Breast epithelium (tissue), 4 donors: ENCODE measurements at places on chromosomes 7 and 10. TPM values are rescaled to one million over a fixed set of nuclear protein-coding genes. Genes with fewer than 3 reads are reported as not detected.

MMD2 gene
- total RNA-seq, result not detected

DNA sequence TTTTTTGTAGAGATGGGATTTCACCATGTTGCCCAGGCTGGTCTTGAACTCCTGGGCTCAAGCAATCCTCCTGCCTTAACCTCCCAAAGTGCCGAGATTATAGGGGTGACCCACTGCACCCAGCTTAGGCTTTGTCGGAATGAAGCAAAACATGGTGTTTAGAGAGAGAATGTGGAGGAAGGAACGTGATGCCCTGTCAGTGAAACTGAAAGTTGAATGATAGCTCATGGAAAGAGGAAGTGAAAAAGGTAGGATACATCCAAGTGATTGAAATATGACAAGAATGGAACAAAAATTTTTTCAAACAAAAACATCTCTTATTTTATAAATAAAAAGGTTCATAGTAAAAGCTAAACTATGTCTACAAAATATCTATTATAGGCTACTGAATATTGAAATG, 5.9 kb downstream of the AKAP9 start:
- DNase-seq, result no peak

DNA sequence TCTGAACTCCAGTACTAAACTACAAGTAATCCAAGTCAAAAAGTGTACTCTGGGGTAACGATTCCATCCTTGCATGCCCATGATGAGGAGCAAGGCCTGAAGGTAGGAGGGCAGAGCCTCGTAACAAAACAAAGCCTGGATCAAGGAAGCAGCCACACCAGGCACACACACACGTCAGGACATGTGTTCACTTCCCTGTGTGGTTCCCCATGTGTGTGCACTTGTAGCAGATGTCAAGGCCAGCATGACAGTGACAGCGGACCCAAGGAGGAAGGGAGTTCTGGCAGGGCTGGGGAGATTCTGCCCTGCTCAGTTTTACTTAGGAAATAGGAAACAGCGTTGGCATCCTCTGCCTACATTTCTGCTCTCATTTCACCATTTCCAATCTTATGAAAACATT, 92.8 kb downstream of the ALOX5 start:
- DNase-seq, result no peak

DNA sequence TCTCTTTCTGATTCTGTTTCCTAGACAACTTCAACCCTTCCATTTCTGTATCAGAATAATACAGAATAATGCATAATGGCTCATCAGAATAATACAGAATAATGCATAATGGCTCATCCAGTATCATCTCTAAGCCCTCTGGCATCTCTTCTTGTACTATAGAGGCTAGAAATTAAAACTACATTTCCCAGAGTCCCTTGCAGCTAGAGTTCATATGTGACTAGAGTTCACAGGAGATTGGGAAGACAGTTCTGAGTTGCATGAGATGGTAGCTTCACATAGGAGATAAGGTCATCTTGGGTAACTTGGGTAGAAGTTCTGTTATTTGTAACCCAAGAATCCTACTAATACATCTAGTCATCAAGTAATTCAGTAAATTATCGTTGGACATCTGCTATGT, 122.9 kb upstream of the NRBF2 start:
- DNase-seq, result no peak

DNA sequence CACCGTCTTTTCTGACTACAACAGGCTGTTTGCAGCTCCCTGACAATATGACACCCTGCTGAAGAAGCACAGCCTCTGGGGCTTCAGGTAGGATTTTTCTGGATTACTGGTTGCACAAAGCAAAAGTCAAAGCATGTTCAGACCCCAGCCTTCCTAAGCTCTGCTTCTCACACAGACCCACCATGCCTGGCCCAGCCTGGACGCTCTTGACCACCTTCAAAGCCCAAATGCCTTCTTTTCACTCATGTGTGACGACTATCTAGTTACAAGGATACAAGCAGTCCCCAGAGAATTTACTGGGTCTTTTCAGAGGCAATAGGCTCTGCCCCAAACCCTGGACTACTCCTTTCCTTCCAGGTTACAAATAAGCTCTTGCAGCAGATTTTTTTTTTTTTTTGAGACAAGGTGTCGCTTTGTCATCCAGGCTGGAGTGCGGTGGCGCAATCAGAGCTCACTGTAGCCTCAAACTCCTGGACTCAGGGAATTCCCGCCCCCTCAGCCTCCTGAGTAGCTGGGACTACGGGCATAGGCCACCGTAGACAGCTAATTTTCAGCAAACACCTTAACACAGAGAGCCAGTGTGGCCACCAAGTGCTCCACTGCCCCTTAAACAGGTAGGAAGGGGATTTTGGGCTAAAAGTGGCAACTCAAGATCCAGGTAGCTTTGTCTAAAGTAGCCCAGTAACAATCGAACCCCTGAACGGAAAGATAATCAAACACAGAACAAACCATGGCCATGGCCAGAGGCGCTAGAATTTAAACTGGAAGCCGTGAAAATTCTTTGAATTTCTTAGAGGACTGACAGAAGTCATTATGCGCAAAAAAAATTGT, 16.2 kb downstream of the SVIL start:
- no peak for DNase-seq

DNA sequence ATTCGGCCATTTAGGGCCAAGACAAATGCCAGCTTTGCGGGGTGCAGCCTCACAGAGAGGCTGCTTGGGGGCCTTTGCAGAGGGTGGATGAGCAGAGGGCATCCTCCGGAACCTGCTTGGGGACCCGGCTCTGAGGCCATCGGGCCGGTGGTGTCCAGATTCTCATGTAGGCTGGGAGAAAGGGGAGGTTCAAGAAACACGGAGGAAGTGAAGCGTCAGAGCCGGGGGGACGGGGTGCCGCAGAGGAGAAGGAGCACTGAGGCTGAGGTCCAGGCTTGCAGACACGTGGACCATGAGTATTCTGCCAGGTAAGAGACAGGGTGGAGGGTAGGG, 150.7 kb upstream of the SHH start:
- no peak for DNase-seq
